CD8-positive, alpha-beta memory T cell (primary cell): ENCODE measurements at places on chromosomes 5 and 9.

DNA sequence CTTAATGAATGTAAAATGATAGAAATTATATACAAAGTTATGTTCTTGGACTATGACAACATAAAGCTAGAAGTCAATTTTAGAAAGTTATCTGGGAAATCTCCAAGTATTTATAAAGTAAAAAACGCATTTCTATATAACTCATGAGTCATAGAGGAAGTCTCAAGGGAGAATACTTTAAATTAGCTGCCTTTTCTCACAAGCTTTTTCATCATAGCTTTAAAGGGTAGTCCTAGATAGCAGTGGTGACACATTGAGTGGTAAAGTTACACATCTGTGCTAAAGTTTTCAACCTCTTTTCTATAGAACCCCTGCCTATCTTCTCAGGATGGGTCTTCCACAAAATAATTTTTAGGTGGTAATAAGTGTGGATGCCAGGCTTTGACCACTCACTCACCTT is 598.3 kb upstream of the FAM174A start:
- DNase-seq: no peak
- no peak overlapping the region for H3K27ac ChIP-seq
- H3K4me1 ChIP-seq: no peaks in the 10 kb centered on the region
- no peaks in the 10 kb centered on the region for H3K27me3 ChIP-seq

DNA sequence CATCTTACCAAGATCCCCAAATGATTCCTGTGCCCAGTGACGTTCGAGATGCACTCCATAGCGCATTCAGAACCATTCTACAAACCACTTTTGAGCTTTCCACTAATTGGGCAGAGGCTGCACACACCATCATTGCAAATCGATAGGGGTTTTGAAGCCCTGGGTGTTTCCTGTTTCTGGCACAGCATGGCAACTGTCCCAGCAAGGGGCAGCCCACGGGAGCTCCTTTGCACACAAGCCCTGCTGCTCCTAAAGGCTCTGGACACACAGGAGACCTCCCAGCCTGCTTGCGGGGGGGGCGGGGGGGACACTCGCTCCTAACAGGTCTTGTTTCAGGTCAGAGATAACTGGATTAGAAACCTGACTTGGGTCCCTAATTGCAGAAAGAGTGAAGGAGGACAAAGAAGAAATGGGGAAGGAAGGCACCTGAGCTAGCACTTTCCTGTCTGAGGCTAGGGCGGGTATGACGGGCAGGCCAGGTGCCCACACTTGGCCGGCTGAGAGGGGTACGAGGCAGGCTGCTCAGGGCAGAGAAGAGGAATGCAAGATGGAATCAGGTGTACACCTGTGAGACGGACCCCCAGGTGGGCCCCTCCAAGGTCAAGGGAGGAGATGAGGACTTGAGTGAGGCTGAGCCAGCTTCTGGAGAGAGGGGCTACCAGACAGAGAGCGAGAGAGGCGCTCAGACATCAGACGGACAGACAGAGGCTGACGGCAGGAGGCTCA is 820 bp downstream of the FBP1 start:
- peaks cover 12% of the 10 kb centered on the region for H3K4me1 ChIP-seq
- H3K27ac ChIP-seq: no peak overlapping the region
- peak overlapping the region; percentile 64 for H3K4me3 ChIP-seq
- H3K36me3 ChIP-seq: no peaks in the 10 kb centered on the region
- no peak for DNase-seq

- H3K4me1 ChIP-seq: peaks cover 13% of the 10 kb centered on the region
- DNase-seq: no peak
- H3K27me3 ChIP-seq: no peaks in the 10 kb centered on the region
- no peak overlapping the region for H3K27ac ChIP-seq
Measured at GRCh38 chr5:56676091-56676768, 139.1 kb upstream of the MAP3K1 start.

DNA sequence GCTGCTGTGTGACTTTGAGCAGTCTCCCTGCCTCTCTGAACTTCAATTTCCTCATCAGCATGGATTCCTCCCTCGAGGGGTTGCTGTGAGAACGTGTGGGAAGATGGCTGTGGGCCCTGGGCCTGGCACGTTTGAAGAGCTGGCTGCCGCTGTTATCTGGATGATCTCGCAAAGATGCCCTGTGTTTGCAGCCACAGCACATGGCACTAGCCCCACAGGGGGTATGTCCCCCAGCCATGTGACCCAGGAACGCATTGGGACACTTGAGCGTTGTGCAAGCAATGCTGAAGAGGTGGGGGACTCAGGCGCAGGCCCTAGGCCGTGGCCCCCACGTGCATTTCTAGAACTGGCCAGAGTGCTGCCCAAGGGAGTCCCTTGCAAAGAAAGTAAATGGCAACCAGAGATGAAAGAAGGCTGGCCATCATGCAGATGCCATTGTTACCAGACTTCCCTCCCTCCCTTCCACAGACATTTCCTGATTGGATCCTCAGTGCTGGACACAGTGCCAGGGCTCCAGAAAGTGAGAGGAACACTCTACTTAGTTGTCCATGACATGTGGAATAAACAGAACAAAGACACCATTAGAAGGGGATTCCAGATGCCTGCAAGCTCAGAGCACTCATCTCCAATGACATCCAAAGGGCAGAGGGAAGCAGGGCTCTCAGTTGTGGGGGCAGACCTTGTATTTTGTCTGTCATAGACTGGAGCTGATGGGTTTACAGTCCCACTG is 65.1 kb upstream of the NEURL1B start:
- H3K27me3 ChIP-seq: no peaks in the 10 kb centered on the region
- DNase-seq: no peak
- no peaks in the 10 kb centered on the region for H3K4me1 ChIP-seq
- H3K36me3 ChIP-seq: no peaks in the 10 kb centered on the region
- no peak overlapping the region for H3K4me3 ChIP-seq

GRCh38 chr9:93210324-93210973 is 26.5 kb downstream of the WNK2 start:
- no peak overlapping the region for H3K27ac ChIP-seq
- no peak overlapping the region for H3K4me3 ChIP-seq
- no peaks in the 10 kb centered on the region for H3K36me3 ChIP-seq
- no peaks in the 10 kb centered on the region for H3K27me3 ChIP-seq

DNA sequence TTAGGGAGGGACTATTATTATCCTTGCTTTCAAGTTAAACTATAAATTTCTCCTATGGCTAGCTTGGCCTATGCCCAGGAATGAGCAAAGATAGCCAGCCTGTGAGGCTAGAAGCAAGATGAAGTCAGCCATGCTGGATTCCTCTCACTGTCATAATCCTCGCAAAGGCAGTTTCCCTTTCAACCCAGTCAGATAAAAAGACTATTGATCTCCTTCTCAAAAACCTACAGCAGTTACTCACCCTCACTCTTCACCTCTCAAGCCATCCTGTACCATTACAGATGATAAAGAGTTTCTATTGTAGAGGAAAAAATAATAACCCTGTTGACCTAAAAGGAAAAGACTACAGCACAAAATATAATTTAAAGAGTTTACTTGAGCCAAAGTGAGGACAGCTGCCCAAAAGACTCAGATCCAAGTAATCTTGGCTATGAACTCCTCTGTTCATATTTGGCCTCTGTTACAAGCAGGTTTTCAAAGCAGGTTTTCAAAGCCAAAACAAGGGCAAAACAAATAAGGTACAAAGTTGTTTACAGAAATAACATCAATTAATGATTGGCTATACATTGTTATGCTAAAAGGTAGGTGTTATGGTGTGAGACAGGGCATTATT is 41.7 kb downstream of the KCNV2 start:
- no peaks in the 10 kb centered on the region for H3K36me3 ChIP-seq
- H3K27me3 ChIP-seq: no peaks in the 10 kb centered on the region

DNA sequence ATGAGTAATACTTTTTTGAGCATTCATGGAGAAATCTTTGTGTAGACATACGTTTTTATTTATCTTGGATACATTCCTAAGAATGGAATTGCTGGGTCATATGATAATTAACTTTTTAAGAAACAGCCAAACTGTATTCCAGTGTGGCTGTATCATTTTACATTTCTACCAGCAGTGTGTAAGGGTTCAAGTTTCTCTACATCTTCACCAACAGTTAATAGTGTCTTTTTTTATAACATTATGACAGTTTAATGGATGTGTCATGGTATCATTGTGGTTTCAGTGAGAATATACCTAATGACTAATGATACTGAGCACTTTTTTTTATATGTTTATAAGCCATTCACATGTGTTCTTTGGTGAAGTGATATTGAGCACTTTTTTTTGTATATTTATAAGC is 52.4 kb downstream of the NIPBL start:
- H3K36me3 ChIP-seq: no peaks in the 10 kb centered on the region
- peaks cover 34% of the 10 kb centered on the region for H3K4me1 ChIP-seq
- H3K27me3 ChIP-seq: no peaks in the 10 kb centered on the region
- DNase-seq: no peak
- no peak overlapping the region for H3K4me3 ChIP-seq
- H3K27ac ChIP-seq: no peak overlapping the region

- no peak for DNase-seq
- H3K4me3 ChIP-seq: peak within 1 kb of the TSS; percentile 98
- peak within 1 kb of the TSS; percentile 96 for H3K27ac ChIP-seq
- no peaks in the 10 kb centered on the region for H3K27me3 ChIP-seq
- H3K4me1 ChIP-seq: peaks cover 19% of the 10 kb centered on the region
Measured at GRCh38 chr9:128275198-128276007, at the start of gene GOLGA2. Gene GOLGA2 (minus strand): TSS chr9:128276007. CDS start chr9:128275976, 31 bp downstream.

GRCh38 chr9:98302938-98303632 is 47.6 kb upstream of the TBC1D2 start:
- no peaks in the 10 kb centered on the region for H3K36me3 ChIP-seq
- H3K4me1 ChIP-seq: no peaks in the 10 kb centered on the region
- no peaks in the 10 kb centered on the region for H3K27me3 ChIP-seq
- no peak overlapping the region for H3K27ac ChIP-seq
- no peak overlapping the region for H3K4me3 ChIP-seq
- DNase-seq: no peak

DNA sequence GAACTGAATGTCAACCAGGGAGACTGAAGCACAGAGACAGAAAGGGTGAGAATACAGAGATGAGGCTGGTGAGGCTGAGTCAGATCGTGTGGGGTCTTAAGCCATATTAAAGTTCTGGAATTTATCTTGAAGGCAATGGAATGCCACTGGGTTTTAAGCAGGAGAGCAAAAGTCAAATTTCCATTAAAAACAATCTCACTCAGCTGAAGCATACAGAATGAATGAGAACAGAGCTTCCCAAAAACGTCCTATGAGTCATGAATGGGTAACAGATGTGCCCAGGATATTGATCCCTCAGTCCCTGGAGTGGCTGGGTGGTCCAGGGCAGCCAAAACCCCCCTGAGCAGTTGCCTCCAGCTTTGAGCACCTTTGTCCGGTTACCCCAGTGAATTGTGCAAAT is 44.9 kb downstream of the PFDN1 start:
- H3K4me3 ChIP-seq: no peak overlapping the region
- H3K4me1 ChIP-seq: peaks cover 17% of the 10 kb centered on the region
- no peak overlapping the region for H3K27ac ChIP-seq
- H3K27me3 ChIP-seq: no peaks in the 10 kb centered on the region

DNA sequence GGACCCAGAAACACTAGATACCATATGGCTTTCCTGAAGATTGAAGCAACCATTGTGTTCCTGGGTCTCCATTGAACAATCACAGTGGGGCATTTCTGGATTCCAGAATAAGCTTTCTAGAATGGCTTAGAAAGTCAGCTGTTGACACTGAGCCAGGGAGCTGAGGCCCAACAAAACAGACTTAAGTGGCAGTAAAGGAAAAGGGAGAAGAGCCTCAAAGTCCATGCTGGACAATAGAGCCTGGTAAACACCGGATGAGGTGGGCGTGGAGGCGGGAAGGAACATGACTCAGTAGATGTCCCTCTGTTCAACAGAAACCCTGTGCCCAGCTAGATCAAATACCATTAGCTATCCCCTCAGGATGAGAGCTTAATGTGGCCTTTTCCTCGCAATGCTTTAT is 14.8 kb downstream of the SPARC start:
- H3K27me3 ChIP-seq: no peaks in the 10 kb centered on the region
- H3K4me1 ChIP-seq: no peaks in the 10 kb centered on the region
- H3K36me3 ChIP-seq: no peaks in the 10 kb centered on the region
- no peak overlapping the region for H3K27ac ChIP-seq

DNA sequence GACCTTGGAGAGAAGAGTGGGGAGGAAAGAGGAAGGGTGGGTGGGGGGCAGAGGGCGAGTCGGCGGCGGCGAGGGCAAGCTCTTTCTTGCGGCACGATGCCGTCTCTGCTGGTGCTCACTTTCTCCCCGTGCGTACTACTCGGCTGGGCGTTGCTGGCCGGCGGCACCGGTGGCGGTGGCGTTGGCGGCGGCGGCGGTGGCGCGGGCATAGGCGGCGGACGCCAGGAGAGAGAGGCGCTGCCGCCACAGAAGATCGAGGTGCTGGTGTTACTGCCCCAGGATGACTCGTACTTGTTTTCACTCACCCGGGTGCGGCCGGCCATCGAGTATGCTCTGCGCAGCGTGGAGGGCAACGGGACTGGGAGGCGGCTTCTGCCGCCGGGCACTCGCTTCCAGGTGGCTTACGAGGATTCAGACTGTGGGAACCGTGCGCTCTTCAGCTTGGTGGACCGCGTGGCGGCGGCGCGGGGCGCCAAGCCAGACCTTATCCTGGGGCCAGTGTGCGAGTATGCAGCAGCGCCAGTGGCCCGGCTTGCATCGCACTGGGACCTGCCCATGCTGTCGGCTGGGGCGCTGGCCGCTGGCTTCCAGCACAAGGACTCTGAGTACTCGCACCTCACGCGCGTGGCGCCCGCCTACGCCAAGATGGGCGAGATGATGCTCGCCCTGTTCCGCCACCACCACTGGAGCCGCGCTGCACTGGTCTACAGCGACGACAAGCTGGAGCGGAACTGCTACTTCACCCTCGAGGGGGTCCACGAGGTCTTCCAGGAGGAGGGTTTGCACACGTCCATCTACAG is 760 bp downstream of the NPR3 start:
- H3K27ac ChIP-seq: no peak overlapping the region
- no peak overlapping the region for H3K4me3 ChIP-seq
- no peaks in the 10 kb centered on the region for H3K4me1 ChIP-seq
- no peaks in the 10 kb centered on the region for H3K36me3 ChIP-seq

DNA sequence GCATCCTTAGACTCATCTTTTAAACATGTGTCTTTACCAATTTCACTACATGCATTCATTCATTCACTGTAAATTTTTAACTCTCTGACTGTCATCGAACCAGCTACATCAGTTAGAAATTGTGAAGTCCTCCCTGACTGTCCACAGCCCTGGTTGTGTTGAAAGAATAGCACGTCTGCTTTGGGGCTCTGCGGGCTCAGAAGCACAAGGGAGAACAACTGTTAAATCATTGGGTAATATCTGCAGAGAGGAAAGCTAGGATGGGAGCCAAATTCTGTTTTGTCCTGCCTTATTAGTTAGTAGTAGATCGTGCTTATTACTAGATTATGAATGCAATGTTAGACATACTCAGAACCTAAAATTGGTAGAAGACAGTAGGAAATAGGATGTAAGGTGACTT is 26.3 kb upstream of the FAM120AOS start:
- peaks cover 22% of the 10 kb centered on the region for H3K36me3 ChIP-seq
- no peak overlapping the region for H3K27ac ChIP-seq
- no peaks in the 10 kb centered on the region for H3K27me3 ChIP-seq
- H3K4me1 ChIP-seq: no peaks in the 10 kb centered on the region
- H3K4me3 ChIP-seq: no peak overlapping the region
- DNase-seq: no peak

GRCh38 chr5:72954389-72954788 is 1.5 kb upstream of the FCHO2 start:
- H3K36me3 ChIP-seq: no peaks in the 10 kb centered on the region
- H3K4me3 ChIP-seq: no peak overlapping the region
- no peak overlapping the region for H3K27ac ChIP-seq
- no peak for DNase-seq
